ENCODE measurements at places on chromosomes 16 and 17.

- no peak for DNase-seq
Observed at GRCh38 chr17:53765609-53766008, 57.1 kb upstream of the KIF2B start.

- DNase-seq, result no peak
Observed at GRCh38 chr17:66494023-66494803, 191.8 kb downstream of the PRKCA start.

DNA sequence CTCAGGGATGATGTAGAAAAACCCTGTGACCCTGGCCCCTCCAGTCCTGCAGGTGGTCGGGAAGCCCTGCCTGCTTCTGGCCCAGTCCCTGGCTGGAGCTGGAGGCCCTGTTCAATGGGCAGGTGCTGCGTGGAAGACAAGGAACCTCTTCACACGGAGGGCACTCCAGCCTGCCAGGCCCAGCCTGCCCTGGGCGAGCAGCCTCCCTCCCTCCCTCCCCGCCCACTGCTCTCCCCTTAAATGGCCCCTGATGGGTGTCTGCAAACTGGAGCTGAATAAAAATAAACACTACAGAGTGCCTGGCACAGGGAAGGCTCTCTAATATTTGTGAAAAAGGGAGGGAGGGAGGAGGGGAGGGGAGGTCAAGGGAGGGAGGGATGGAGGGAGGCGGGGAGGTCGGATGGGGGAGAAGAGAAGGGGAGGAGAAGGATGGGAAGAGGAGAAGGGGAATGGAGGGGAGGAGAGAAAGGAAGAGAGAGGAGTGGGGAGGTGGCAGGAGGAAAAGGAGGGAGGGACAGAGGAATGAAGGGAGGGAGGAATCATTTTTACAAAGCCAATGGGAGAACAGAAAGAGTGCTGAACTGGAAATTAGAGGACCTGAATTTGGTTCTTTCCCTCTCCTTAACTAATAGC is 222.8 kb upstream of the TNRC6C start:
- DNase-seq, result peak; percentile 60

- DNase-seq, result no peak
Observed at GRCh38 chr16:27258241-27258734, 10.3 kb downstream of the NSMCE1 start.

- DNase-seq, result peak; percentile 55
Observed at GRCh38 chr17:8960325-8961140, 5.0 kb downstream of the PIK3R5 start.

GRCh38 chr17:81295676-81296381 is 722 bp upstream of the SLC38A10 start:
- no peak for DNase-seq

- peak; percentile 86 for DNase-seq
Observed at GRCh38 chr17:28717578-28718332, at the start of gene RAB34. RAB34 (minus strand) TSS chr17:28717868; CDS start chr17:28717266, 602 bp downstream.

- DNase-seq, result no peak
Observed at GRCh38 chr17:77933777-77934398, 24.6 kb upstream of the TNRC6C start.

GRCh38 chr16:54503011-54503855 is 216.6 kb upstream of the IRX3 start:
- peak; percentile 79 for DNase-seq

DNA sequence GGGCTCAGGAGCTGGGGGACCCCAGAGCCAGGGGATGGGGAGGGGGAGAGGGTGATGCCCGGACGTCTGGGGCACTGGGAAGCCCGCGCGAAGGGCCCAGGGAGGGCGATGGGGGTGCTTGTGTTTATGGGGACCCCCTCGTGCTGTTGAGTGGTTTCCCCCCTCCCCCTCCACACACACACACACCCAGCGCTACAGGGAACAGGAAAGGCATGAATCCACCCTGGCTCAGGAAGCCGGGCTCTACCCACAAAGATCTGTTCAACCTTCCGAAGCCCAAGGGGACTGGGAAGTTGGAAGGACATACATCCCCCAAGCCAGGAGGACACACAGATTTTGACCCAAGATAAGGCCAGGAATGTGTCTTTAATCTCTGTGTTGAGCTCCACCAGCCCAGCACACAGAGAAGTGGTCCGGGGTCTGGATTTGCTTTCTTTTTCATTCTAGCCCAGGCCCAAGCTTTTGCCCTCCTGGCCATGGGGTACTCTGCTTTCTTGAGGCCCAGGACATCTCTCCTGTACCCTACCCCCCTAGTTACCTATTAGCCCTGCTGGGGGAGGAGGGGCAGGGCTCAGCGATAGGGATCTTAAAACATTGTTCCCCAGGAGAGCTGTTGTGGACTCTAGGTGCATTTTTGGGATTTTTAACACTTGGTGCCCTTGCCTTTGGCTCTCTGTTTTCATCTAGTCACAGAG is 1.2 kb downstream of the UBALD2 start:
- DNase-seq, result no peak

DNA sequence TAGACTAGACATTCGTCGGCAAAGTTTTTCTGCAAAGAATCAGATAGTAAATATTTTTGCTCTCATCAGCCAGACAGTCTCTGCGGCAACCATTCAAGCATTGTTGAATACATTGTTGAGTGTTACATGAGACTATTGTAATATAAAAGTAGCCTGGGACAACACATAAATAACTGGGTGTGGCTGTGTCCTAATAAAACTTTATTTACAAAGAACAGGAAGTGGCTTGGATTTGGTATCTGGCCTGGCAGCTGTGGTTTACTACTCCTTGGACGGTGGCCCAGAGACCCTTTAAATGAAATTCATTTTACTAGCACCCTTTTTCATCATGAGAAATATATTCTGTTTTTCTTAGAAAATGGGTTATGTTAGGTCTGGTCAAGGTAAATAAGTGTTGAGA is 297.2 kb downstream of the WWOX start:
- DNase-seq, result no peak

DNA sequence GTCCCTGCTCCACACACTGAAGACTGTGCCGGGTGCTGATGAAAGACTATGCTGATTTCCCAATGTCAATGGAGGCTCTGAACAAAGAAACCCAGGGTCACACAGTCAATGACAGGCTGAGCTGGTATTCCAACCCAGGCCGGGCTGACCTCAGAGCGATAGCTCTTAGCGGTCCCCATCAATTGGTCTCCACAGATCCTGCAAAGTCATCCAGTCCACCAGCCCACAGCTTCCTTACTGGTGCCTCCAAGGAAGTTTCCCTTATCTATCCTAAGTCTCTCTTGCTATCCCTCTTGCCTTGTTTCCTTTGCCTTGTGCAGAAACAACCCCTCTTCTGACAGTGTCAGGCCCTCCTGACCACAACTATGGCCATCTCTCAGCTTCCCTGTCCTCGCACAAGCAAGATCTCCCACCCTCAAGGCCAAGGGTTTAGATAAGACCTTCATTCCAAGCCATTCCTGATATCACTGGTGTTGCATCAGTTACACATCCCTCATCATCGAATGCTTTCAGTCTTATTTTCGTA is 52.7 kb upstream of the KSR1 start:
- no peak for DNase-seq

DNA sequence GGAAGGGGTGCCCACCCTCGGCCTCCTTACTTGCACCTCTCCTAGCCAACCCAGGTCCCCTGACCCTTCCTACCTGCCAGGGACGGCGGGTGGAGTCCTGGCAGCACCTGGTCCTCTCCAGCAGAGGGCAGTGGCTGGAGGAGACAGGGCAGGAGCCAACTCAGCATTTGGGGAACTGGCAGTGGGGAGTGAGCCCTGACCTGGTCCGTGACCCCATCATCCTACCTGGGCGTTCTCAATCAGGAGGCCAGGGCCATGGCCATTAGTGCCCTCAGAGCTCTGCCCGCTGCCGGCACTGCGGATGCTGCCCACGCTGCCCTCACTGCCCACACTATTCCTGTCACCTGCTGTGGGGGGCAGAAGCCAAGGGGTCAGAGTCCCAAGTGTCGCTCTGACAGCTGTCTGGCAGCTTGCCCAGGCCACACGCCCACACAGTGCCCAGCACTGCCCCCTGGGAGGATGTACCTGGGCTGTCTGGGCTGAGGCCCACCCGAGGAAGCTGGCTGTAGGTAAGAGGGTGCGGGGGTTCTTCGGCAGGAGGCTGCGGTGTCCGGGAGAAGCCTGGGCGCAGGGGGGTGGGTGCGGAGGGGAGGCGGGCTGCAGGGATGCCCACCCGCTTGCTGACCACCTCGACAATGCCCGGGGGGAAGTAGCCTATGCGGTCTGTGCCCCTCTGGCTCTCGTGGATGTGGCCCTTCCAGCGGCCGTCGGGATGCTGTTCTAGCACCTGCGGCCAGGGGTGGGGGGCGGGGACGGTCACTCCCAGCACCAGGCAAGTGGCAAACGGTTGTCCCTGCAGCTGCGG is 10.8 kb downstream of the CASKIN2 start:
- no peak for DNase-seq

- no peak for DNase-seq
Observed at GRCh38 chr16:81003610-81004460, 2.9 kb downstream of the CMC2 start.

DNA sequence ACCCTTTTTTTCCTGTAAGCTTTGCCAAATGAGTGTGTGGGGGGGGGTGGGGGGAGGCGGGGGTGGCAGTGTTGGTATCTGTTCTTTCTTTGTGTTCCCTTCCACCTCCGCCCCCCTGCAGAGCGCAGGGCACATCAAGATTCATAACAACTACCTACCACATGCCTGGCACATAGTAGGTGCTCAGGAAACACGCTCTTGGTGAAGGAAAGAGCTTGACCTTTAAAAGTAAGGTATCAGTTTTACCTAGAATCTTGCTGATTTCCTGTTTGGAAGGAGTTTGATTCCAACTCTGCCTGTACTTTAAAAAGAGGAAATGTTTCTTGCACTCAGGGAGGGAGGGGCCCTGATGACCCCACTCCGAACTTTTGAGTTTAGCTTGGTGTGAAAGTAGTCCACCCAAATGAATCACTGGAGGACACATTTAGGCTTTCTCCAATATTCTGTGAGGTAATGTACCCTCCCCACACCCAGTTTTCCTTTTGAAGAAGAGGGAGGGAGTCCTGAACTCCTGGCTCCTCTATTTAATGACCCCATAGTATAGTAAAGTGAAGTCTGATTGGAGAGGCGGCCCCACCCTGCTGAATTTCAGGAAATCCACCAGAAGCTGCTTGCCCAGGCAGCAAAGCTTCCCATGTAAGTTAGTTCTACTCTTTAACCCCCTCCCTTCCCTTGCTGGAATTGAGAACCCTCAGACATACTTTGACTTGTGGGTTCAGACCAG is 560 bp upstream of the FAM20A start:
- DNase-seq, result no peak

GRCh38 chr16:75305364-75306098 is 54.1 kb upstream of the BCAR1 start:
- DNase-seq, result peak; percentile 91

DNA sequence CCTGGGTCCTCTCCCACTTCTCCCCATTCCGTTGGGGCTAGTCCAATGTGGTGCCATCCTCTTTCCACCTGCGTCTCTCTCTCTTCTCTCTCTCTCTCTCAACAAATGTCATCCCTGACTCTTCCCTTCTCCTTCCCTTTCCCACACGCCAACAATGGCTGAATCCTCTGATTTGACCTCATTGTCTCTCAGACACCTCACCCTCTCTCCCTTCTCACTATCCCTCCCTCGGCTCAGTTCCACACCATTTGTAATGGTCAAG is 628 bp upstream of the ZNF18 start:
- DNase-seq, result no peak

- DNase-seq, result peak; percentile 93
Observed at GRCh38 chr16:67959536-67960329, 8.7 kb downstream of the SLC12A4 start.

DNA sequence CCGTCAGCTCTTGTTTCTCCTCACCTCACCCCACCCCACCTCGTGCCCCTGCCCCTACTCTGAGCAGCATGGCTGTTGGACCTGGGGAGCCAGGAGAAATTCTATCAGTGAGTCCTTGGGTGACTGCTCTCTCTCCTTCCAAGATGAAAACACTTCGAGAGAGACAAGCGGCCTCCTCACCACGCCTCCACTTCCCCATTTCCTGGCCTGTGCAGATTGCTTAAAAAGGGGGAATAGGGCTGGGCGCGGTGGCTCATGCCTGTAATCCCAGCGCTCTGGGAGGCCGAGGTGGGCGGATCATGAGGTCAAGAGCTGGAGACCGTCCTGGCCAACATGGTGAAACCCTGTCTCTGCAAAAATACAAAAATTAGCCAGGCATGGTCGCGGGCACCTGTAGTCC is 9.5 kb downstream of the DLX4 start:
- no peak for DNase-seq

GRCh38 chr16:19822533-19822932 is 62.1 kb downstream of the GPRC5B start:
- no peak for DNase-seq

DNA sequence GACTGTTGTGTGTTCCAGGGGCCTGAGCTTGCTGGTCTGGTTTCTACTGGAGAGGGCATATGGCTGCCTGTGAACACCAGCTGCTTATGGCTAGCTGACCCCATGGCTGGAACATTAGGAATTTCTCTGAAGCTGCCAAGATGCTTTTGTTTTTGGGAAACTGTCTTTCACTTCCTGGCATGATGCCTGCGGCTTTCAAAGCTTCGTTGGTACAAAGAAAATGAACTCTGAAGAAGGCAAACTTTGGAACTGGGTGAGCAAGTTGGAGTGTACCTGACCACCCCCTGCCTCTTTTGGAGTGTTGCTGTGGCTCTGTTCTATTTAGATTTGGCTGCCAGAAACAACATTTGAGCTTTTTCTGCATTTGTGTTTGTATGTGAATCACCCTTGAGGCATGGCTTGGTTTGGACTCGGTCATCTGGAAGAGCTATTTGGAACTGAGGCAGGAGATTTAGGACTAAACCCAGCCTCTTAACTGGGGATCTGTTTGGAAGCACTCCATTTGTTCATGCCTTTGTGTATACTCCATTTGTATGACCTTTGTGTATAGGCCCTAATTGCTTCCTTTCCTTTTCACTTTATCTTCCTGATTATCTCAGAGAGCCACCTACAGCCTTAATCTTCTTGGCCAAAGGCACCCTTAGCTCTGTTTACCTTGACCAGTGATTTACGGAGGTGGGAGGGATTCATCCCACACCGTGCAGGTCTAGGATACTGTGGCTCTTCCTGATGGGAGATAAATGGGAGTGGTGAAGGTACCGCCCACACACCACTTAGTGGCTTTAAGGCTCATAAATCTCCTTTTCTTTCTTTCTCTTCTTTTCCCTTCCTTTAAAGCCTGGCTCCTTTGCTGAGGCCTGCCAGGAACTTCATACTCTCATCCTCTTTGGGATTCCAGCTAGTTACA is 7.3 kb upstream of the CPHXL start:
- DNase-seq, result peak; percentile 58

GRCh38 chr16:80577485-80578280 is 36.9 kb downstream of the DYNLRB2 start:
- no peak for DNase-seq

- DNase-seq, result no peak
Observed at GRCh38 chr17:73091770-73092522, 542 bp downstream of the SLC39A11 start.

GRCh38 chr17:76307966-76308338 is at the start of gene QRICH2:
QRICH2 (minus strand) TSS chr17:76308276; CDS start chr17:76307998, 278 bp downstream.
- DNase-seq, result no peak

DNA sequence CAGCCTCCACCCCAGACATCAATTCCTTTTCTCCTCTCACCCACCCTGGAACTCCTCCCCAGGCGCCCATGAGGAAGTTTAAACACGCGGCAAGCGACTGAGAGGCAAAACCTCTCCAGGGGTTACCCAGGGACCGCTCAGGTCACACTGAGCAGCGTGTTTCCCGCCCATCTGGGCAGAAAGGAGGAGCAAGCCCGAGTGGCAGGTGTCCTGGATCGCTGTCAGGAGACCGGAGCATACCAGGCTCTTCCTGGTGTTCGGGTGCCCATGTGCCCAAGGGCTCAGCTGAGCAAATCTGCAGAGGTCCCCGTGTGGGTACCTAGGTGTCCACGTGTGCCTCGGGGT is 491 bp downstream of the SLC25A19 start:
- no peak for DNase-seq

- DNase-seq, result no peak
Observed at GRCh38 chr16:20614186-20615141, 38.3 kb upstream of the ACSM2B start.
